NCI-H2107 (cell line): ENCODE measurements at places on chromosomes 7 and 10.

- DNase-seq: no peak
Measured at GRCh38 chr7:139159900-139160675, 50.6 kb upstream of the ZC3HAV1 start.

- DNase-seq: no peak
Measured at GRCh38 chr10:111440501-111440900, 363.7 kb downstream of the ADRA2A start.

DNA sequence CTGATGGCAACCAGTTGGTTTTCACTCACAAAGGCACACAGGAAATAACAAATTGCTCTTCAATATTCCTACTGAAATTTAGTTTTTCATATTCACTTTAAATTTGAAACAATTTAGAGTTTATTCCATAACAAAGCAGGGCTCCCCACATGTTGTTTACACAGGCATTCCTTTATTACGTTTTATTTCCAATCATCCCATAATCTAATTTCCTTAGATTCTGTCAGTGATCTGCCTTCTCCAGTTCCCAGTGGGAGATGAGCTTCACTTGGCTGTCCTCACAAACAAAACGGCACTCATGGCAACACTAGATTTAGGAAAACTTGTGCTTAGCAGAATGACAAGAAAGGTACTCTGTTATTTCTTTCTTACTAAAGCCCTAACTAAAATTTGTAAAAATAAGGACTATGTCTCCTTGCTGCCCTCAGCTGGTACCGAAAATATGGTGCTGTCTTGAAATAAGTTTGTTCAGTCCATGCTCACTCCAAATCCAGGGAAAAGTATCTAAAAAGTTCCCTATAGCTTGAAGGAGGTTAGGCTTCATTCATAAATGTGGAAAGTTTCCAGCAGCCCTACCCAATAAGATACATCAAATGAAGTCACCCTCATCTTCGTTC, 23.0 kb downstream of the PHYH start:
- DNase-seq: no peak

GRCh38 chr7:96097835-96098234, 224.1 kb downstream of the SLC25A13 start:
- no peak for DNase-seq

DNA sequence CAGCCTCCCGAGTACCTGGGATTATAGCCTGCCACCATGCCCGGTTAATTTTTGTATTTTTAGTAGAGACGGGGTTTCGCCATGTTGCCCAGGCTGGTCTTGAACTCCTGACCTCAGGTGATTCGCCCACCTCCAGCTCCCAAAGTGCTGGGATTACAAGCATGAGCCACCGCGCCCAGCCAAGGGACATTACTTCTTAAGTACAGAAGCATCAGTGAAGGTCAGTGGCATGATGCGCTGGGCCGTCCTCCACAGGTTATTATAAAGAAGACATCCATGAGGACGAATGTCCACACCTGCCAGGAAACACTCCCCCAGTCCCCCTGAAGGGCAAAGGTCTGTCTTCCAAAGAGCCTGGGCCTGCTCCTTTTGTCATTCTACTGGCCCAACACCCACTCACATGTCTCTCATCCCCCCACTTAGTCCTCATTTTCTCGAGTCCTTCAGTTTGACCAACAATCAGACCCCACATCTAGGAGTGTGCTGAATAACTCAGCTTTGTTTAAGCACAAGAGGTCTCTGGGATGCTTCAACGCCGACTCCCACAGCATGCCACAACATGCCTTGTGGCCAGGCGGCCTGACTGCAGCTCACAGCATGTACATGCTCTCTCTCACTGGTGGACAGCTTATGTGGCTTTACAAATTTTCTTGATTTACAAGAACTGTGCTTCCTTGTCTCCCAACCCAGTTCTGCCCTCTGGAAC, 73.0 kb downstream of the CTBP2 start:
- DNase-seq: no peak

- DNase-seq: no peak
Measured at GRCh38 chr7:83882551-83882950, 233.6 kb upstream of the SEMA3E start.

DNA sequence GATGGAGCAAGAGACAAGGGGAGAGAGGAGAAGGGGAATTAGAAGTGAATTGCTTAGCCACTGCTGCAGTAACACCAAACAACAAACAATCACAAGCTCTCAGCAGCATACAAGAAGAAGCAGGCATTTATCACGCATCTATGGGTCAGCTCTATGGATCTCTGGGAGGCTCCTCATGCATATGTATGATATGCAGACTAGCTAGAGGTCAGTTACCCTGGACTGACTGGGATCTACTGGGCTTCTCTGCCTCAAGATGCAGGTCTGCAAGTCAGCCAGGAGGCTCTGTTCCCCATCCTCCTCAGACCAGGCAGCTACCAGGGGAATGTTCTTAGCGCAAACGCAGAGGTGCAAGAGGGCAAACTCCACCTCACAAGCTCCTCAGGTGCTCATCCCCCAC, 64.7 kb upstream of the SEM1 start:
- no peak for DNase-seq

- DNase-seq: no peak
Measured at GRCh38 chr10:116270771-116271592, 2.0 kb downstream of the GFRA1 start.

DNA sequence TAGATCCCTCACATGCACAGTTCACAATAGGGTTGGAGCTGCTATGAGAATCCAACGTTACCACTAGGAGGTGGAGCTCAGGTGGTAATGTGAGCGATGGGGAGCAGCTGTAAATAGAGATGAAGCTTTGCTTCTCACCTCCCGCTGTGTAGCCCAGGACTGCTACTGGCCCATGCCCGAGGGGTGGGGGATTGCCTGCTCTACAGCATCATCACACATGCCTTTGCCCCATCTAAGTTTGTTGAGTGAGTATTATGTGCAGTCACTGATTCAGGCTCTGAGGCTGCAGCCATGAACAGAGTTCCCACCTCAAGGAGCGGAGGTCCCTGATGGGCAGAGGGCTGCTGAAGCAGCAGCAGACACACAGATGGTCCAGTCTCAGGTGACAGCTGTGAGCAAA, 94.1 kb downstream of the CHST15 start:
- DNase-seq: no peak

DNA sequence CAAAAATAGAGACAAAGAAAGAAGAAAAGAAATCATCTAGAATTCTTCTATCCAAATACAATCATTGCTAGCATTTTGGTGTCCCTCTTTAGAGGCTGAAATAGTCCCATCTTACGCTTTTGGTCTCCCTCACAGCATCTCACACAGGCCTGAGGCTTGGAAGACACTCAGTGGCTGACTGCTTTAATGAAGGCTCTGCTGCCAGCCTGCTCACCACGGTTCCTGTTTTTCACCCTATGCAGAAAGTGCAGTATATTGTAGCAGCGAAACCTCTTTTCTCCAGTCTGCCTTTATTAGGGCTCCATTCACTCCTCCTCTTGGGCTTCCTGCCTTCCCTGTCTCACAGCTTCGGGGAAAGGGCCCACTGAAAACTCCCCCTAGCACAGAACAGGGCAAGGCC, 102.2 kb downstream of the JCAD start:
- no peak for DNase-seq

- no peak for DNase-seq
Measured at GRCh38 chr7:53325061-53325460, 289.6 kb downstream of the POM121L12 start.

GRCh38 chr10:48587101-48587500, 17.8 kb downstream of the ARHGAP22 start:
- DNase-seq: no peak

GRCh38 chr7:112225006-112225405, 18.5 kb downstream of the ZNF277 start:
- no peak for DNase-seq

DNA sequence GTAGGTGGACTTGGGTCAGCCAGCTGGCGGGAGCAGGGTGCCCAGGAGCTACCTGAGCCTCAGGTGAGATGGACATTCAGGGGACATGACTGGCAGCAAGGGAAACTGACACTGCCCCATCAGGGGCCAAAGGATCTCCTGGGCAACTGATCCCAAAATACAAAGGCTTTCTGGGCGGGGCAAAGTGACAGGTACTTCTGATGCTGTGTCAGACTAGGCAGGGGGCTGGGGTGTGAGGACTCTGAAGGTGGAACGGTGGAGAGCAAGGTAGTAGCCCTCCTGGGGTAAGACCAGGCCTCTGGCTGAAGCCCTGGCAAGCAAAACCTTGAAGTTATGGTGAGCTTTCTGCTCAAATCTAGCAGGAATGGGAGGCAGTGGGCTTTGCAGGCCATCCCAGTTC, 4.4 kb downstream of the OPN4 start:
- DNase-seq: no peak

GRCh38 chr7:138515001-138515528, 55.0 kb downstream of the TRIM24 start:
- DNase-seq: no peak

- DNase-seq: no peak
Measured at GRCh38 chr10:57696641-57697040, 571.1 kb downstream of the IPMK start.

GRCh38 chr10:14578060-14578952, 196.4 kb downstream of the FAM107B start:
- DNase-seq: no peak

- DNase-seq: no peak
Measured at GRCh38 chr7:12746211-12746610, 58.8 kb downstream of the ARL4A start.

GRCh38 chr10:124700293-124701037, 43.7 kb downstream of the FAM53B start:
- no peak for DNase-seq

DNA sequence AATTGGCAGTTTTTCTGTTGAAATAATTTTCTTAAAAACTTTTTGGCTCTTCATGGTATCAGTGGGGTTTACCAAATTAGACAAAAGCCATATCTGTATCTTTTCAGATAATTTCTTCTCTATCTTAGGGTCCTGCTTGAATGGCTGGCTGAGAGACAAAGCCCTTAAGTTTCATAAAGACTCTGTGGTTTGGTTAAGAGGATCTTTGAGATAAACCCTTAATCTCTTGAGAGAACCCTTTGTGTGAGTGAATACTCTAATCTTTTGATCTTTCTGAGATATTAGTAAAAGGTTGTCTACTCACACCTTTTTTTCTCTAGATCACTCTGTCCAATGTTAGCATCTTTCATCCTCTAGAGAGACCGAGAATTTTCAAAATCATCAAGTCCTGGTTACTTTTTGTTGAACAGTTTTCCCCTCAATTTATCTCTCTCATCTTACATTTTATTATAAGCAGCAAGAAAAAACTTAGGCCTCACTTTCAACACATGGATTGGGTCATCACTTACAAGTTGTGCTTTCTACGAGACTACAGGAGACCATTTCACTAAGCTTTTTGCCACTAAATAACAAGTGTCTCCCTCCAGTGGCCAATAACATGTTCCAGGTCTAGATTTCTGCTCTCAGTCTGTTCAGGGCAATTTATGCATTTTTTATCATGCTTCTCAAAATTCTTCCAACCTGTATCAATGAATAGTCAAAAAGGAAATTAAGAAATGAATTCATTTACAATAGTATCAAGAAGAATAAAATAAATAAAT, 28.4 kb downstream of the DNAJC9 start:
- no peak for DNase-seq

- no peak for DNase-seq
Measured at GRCh38 chr10:81027223-81027622, 489.5 kb downstream of the SH2D4B start.

- DNase-seq: peak; percentile 6
Measured at GRCh38 chr10:35563261-35563891, 41.8 kb upstream of the GJD4 start.

- DNase-seq: no peak
Measured at GRCh38 chr7:15995027-15995426, 308.5 kb upstream of the MEOX2 start.

DNA sequence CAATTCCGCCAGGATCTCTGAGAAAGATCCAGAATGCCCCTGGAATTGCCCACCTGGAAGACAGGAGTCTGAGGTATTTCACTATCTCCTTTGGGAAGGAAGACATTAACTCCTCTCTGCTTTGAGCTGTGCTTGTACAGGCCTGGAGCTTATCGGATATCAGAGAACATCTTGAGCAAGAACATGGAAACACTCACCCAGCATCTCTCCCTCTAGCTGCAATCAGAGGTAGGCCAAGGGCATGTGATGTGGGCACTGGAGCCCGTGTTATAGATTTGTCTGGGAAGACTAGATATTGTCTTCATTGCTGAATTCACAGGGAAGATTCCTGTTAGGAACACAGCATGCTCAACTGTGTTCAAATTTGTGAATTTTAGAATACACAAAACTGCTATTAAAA, 233.9 kb downstream of the PHF14 start:
- no peak for DNase-seq

DNA sequence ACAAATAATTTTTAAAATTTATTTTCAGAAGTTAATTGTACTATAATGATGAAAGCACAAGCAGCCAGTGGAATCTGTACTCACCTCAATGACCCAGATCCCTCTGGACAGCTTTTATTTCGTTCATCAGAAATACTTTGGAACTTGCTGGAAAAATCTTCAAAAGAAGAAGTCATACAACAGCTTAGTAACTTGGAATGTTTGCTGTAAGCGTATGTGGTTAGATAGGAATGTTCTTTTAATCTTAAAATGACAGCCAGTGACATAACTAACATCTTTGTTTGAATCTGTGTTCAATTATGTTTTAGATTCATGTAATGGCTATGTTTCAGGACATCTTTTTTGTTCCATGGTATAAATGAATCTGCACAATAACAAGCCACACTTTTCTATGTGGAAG, 26.8 kb downstream of the CFAP69 start:
- no peak for DNase-seq

GRCh38 chr10:43156590-43157341, 18.5 kb downstream of the CSGALNACT2 start:
- DNase-seq: no peak

DNA sequence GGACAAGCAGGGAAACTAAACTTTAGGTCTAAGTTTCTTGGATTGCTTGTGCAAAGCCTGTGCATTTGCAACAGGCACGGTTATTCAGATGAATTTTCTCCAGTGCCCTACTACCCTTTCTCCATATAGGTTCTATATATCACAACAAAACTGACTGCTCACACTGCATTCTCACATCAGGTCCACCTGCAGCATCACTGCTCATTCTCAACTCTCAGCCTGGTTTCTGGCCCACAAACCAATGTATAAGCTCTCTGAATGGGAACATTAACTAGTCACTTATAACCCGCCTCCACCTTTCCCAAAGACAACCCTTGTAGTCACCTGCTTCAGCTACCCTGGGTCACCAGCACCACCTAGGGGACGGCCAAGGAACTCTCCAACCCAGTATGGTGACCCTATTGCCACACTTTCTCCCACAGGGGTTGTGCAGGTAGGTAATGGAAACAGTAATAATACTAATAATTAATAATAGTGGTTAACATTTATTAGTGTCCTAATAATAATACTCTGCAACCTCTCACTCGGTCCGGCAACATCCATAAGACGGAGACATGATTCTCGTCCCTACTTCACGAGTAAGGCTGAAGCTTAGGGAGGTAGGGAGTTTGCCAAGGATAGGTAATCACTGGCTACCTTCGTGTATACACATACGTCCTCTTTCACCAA, 97.3 kb downstream of the CLEC2L start:
- no peak for DNase-seq
